ENCODE measurements at places on chromosomes 6 and 20. TPM values are rescaled to one million over a fixed set of nuclear protein-coding genes. Genes with fewer than 3 reads are reported as not detected.

DNA sequence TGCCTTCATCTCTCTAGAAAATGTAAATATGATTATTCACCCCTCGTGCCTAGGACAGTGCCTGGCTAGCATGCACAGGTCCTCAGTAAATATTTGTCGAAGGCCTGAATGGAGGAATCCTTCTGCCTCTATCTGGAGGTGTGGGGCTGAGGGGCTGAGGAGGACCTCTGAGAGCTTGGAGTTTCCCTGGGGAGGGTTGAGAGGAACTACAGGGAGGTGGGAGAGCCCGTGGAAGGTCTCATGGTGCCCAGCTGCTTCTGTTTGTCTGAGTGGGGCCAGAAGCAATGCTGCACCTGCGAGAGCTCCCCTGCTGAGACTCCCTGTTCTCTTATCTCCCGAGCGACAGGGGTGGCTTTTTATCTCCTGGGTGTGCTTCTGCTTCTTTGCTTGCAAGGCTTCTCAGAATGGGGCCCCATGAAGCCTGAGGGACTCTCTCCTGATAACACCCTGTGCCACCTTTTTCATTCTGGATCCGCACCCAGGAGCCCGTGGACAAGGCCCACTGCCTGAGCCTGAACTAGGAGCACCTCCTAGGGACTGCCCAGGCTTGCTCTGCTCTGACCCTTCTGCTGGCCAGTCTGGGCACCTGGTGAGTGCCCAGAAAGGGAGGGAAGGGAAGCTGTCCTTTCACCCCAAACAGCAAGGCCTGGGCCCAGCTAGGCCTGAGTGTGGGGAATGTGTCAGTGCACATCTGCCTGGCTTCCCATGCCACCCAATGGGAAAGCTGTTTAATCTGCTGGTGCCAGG, 2.4 kb downstream of the SLC29A1 start:
- peaks cover 37% of the 10 kb centered on the region for H3K36me3 ChIP-seq
- H3K4me3 ChIP-seq: peak overlapping the region; percentile 24
- H3K27me3 ChIP-seq: no peaks in the 10 kb centered on the region
- no peak overlapping the region for H3K27ac ChIP-seq
- no peak for DNase-seq

DNA sequence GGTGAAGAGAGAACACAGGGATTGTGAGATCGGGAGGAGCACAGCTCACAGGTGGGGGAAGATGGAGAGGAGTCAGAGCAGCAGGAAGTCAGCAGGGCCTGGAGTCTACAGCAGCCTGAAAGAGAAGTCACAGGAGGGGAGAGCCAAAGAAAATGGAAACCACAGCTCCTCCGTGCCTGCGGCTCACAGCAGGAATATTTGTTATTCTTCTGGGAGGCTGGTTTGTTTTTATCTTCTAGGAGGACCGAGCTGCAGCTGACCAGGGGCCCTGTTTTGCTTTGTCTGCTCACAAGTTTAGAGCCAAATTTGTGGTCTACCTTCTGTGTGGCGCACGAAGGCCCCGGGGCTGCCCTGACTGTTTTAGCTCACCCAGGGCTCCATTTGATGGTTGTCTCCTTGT, 81.8 kb downstream of the CLIC5 start:
- no peaks in the 10 kb centered on the region for H3K27me3 ChIP-seq
- H3K27ac ChIP-seq: no peak overlapping the region
- DNase-seq: no peak
- no peaks in the 10 kb centered on the region for H3K36me3 ChIP-seq

DNA sequence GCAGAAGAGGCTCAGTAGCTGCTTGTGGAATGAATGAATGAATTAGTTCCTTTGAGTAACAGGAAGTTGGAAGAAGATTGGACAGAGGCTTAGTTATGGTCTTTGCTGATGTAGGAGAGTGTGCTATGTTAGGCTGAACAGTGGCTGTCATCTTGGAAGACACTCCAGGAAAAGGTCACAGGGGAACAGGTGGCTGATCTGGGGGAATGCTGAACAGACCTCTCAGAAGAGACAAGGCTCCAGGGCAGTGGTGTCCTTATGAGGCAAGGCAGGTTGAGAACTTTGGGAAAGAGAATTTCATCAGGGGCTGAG, 62.3 kb downstream of the UTRN start:
- H3K4me1 ChIP-seq: peaks cover 72% of the 10 kb centered on the region
- no peaks in the 10 kb centered on the region for H3K27me3 ChIP-seq
- peak overlapping the region; percentile 90 for H3K27ac ChIP-seq
- H3K4me3 ChIP-seq: no peak overlapping the region
- H3K36me3 ChIP-seq: peaks cover 26% of the 10 kb centered on the region
- no peak for DNase-seq

DNA sequence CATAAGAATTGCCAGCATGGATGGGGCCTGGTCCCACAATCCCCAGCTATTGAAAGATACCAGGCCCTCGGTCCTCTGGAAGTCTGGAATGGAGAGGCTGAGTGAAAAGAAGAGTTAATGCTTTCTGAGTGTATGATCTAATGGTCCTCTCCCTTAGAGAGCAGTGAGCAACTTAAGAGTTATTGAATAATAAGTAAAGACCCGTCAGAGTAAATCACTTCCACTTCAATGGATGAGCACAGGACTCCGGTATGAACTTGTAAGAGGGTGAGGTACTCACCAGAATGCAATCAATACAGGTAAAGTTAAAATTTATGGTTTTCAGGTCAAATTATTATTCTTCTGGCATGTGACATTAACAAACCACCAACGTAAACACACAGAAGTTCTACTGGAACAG, 39.9 kb downstream of the FAXC start:
- no peak overlapping the region for H3K4me3 ChIP-seq
- peaks cover 9% of the 10 kb centered on the region for H3K27me3 ChIP-seq
- H3K4me1 ChIP-seq: no peaks in the 10 kb centered on the region
- no peaks in the 10 kb centered on the region for H3K36me3 ChIP-seq

DNA sequence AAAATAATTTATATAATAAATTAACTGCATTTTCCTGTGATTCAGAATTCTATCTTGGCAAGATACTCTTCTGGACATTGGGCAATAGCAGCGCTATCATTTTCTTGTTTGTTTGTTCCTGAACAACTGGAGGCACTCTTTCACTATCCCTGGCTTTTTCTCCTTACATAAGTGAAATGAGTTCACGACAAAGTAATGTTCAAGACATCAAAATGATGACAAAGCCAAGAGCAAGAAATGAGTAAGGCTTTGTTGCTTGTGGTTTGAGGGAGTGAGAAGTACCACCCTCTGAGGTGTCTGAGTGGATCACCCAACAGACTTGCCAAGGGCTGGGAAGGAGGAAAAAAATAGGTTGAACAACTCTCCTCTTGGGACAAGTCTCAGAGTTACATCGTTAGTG, 466.6 kb upstream of the JAG1 start:
- no peaks in the 10 kb centered on the region for H3K4me1 ChIP-seq
- no peak overlapping the region for H3K4me3 ChIP-seq
- no peaks in the 10 kb centered on the region for H3K27me3 ChIP-seq
- no peaks in the 10 kb centered on the region for H3K36me3 ChIP-seq
- no peak overlapping the region for H3K27ac ChIP-seq

- DNase-seq: no peak
- H3K27ac ChIP-seq: no peak overlapping the region
- H3K27me3 ChIP-seq: no peaks in the 10 kb centered on the region
- no peaks in the 10 kb centered on the region for H3K4me1 ChIP-seq
- no peak overlapping the region for H3K4me3 ChIP-seq
Measured at GRCh38 chr6:37635319-37635718, 62.4 kb downstream of the MDGA1 start.

- no peaks in the 10 kb centered on the region for H3K4me1 ChIP-seq
- H3K4me3 ChIP-seq: no peak overlapping the region
- H3K36me3 ChIP-seq: peaks cover 2% of the 10 kb centered on the region
- H3K27me3 ChIP-seq: peaks cover 6% of the 10 kb centered on the region
Measured at GRCh38 chr6:149907317-149907716, 9.4 kb upstream of the RAET1E start.

GRCh38 chr20:49268600-49269365, 9.1 kb downstream of the ZNFX1 start:
- no peak for DNase-seq
- peaks cover 59% of the 10 kb centered on the region for H3K4me1 ChIP-seq
- peak overlapping the region; percentile 71 for H3K27ac ChIP-seq
- H3K4me3 ChIP-seq: peak overlapping the region; percentile 73

DNA sequence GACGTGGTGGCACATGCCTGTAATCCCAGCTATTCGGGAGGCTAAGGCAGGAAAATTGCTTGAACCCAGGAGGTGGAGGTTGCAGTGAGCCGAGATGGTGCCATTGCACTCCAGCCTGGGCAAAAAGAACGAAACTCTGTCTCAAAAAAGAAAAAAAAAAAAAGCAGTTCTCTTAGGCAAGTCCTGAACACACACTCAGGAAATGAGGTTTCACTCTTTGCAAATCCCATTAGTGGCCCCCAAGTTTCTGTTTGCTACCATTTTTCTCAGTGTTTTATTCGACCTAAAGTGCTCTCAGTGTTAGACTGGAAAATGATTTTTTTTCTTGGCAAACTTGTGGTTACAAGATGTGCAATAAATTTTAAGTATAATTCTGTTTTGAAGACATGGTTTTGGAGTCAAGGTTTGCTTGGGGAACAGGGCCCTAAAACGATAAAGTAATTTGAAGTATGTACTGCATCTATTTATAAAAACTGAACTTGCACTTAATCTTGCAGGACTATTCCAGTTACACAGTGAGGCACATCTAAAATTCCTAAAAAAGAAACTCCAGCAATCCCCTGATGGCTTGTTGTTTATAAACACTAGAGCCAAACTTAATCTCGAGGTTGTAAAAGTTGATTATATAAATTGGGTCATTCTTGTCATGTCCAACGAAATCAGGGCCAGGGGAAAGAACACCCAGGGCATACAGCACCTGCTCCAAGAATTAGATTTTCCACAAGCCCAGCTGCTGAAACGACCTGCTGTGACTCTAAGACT, 42.6 kb downstream of the MAP1LC3A start:
- H3K4me1 ChIP-seq: peaks cover 2% of the 10 kb centered on the region
- no peak overlapping the region for H3K27ac ChIP-seq
- DNase-seq: no peak
- peaks cover 2% of the 10 kb centered on the region for H3K36me3 ChIP-seq

- no peaks in the 10 kb centered on the region for H3K36me3 ChIP-seq
- H3K27ac ChIP-seq: peak overlapping the region; percentile 61
- DNase-seq: no peak
- H3K27me3 ChIP-seq: no peaks in the 10 kb centered on the region
Measured at GRCh38 chr20:41318271-41318649, 729 bp upstream of the ZHX3 start.

GRCh38 chr20:58850693-58851174, at the start of gene GNAS-AS1:
Gene GNAS-AS1, minus strand, starts transcription at chr20:58850902.
- peak within 1 kb of the TSS; percentile 85 for H3K4me3 ChIP-seq
- DNase-seq: peak; percentile 88
- H3K36me3 ChIP-seq: no peaks in the 10 kb centered on the region
- peaks cover 34% of the 10 kb centered on the region for H3K4me1 ChIP-seq
- H3K27me3 ChIP-seq: peaks cover 44% of the 10 kb centered on the region

- peaks cover 26% of the 10 kb centered on the region for H3K4me1 ChIP-seq
- DNase-seq: no peak
- no peaks in the 10 kb centered on the region for H3K36me3 ChIP-seq
- H3K27me3 ChIP-seq: no peaks in the 10 kb centered on the region
- H3K4me3 ChIP-seq: no peak overlapping the region
Measured at GRCh38 chr6:47250302-47250701, 59.4 kb downstream of the TNFRSF21 start.

DNA sequence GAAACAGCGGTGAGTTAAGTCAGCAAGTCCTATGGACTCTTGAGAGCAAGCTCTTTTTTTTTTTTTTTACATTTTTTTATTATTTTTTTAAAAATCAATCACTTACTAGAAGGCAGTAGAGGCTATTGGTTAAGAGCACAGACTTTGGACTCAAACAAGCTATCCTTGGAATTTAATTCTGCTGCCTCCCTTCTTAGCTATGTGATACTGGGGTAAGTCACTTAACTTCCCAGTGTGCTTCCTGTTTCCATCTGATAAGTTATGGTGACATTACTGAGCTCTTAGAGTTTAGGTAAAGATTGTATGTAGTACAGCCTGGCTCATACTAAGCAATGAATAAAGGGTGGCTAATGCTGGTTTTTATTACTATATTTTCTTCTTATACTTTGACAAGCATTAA, 770.5 kb upstream of the FLRT3 start:
- no peaks in the 10 kb centered on the region for H3K4me1 ChIP-seq
- H3K4me3 ChIP-seq: no peak overlapping the region
- H3K27me3 ChIP-seq: no peaks in the 10 kb centered on the region
- no peak for DNase-seq
- H3K27ac ChIP-seq: no peak overlapping the region

DNA sequence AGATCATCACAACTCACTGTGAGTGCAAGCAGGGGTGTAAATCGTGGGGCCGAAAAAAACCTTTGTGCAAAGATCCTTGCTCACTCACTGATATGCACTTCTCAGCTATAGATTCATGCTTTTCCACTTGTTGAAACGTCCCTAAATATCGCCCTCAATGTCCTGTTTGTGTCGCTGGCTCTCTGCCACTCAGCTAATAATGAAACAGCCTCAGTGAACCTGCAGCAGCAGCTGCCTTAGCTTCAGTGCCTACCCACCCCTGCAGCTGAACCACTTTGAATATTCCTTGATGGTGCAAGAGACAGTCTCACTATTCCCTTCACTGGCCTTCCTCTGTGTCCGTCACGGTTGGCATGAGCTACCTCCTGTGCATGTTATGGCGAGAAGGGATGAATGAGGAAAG, 128.9 kb upstream of the NAA20 start:
- no peaks in the 10 kb centered on the region for H3K36me3 ChIP-seq
- no peak overlapping the region for H3K4me3 ChIP-seq
- no peak overlapping the region for H3K27ac ChIP-seq
- no peak for DNase-seq

DNA sequence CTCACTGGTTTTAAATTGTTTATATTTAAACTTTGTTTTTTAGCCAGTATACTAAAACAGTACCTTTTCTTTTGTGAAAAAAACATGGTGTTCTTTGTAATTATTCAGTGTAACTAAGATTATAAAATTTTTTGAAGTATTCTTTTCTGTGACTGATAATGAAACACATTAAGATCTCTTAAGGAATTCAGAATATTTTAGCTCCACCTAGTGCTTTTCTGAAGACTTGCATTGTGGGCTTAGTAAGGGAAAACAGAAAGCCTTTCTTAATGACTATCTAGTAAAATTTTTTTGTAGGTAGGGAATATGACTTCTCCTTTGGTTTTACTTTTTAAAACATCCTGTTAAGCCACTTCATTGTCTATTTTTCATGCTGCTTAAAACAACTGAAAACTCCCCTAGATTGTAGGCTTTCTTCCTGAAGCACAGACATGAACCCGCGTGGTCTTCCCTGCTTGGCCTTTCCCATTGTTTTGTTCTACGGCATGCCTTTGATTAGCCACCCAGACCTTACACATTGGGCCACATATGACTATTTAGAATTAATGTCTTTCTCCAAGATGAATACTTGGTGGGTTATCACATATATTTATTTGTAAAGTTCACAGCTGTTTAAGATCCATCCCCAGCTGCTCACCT, 72.1 kb downstream of the AFDN start:
- no peak overlapping the region for H3K4me3 ChIP-seq
- no peaks in the 10 kb centered on the region for H3K36me3 ChIP-seq
- DNase-seq: no peak

GRCh38 chr20:44279228-44279627, 31.8 kb downstream of the FITM2 start:
- no peak for DNase-seq
- H3K27ac ChIP-seq: no peak overlapping the region
- H3K4me1 ChIP-seq: no peaks in the 10 kb centered on the region
- no peaks in the 10 kb centered on the region for H3K36me3 ChIP-seq
- no peak overlapping the region for H3K4me3 ChIP-seq

INSM1 gene
- total RNA-seq: 0.76 TPM

TNFRSF6B gene
- total RNA-seq: not detected

ALDH5A1 gene
- total RNA-seq: 20.8 TPM

MUC22 gene
- total RNA-seq: not detected

TMC2 gene
- not detected for total RNA-seq

SLC13A3 gene
- total RNA-seq: not detected

PTPRK gene
- total RNA-seq: 7.7 TPM

APMAP gene
- total RNA-seq: 36.7 TPM
